Fibroblast of skin of right quadriceps (primary cell): ENCODE measurements at places on chromosomes 16 and 17.

DNA sequence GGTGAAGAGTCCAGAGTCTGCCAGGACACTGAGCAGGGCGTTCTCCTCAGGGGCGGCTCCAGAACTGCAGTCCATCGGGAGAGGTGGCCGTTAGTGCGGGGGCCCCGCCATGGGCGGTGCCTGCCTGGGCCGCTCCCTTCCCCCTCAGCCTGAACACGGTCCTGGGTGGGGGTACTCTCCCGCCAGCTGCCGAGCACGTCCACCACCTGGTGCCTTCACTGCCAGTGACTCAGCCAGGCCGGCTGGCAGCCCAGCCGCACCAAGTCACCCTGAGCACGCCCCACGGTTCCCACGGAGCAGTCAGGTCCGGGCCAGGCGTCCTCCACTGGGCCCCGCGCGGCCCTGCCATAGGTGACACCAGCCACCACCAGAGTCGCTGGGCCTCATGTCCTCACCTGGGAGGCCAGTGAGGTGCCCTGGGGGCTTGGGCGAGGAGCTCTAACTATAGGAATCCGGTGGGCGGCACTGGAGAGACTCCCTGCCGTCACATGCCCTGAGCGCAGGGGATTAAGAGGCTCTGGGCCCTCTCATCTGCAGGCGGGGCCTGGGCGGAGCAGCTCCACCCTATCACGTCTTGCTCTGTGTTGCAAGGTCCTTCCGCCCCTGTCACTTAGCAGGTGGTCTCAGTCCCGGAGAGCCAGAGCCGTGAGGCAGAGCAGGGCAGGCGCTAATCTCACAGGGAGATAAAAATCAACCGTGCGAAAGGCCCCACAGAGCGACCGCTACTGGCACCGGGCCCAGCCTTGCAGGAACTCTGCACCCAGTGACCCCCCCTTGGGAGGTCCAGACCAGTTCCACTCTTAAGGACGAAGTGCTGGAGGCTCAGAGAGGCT lies 14.3 kb downstream of the PIEZO1 start:
- DNase-seq = peak; percentile 75

DNA sequence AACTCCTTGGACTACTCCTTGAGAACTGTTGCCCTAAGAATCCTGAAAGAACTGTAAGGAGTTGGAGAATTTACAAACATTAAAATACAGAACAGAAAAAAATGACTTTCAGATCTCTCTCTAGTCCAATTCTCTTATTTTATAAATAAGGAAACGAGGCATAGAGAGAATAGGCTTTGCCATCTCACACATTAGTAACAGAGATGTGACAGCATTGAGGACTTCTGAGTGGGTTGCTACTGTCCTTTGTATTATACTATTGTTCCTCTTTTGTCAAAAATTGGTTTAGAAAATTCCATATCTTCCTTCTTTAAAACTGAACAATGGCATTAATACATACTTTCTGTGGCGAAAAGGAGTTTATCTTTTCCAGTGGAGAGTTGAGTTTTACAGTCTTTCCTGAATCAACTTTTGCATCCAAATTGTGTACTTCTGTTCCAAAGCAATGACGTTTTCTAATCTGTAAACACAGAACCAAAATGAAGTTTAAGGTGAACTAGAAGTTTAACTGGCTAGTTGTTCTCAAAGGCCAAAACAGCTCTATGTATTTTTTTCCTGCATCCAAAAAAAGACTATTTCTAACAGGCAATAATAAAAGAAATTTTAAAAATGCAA lies 16.5 kb downstream of the BRIP1 start:
- no peak for DNase-seq

GRCh38 chr16:65681406-65681805 lies 559.5 kb upstream of the CDH11 start:
- DNase-seq = peak; percentile 48

DNA sequence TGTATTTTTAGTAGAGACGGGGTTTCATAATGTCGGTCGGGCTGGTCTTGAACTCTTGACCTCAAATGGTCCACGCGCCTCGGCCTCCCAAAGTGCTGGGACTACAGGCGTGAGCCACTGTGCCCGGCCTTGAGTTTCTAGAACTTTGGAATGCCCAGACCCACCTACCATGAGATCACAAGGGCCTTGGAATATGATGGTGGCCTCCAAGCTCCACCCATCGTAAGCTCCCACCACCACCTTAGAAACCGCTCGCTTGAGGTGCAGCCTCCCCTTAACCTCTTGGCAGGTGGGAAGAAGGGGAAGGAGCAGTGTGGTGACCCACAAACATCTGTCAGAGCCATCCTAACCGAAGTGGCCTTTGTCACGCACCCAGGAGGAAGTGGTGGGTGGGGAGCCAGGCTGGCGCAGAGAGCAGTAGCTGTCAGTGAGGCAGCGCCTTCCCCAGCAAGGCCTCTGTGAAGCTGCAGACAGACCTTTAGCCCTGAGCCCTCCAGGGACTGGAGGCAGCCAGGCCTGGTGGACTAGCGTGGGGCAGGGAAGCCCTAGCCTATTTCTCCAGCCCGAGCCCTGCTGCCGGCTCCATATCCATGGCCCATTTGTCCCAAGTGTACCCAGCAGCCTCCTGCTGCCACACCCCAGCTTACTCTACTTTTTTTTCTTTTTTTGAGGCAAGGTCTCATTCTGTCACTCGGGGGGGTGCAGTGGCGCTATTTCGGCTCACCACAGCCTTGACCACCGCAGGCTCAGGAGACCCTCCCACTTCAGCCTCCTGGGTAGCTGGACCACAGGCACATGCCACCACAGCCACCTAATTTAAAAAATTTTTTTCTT lies 13.1 kb upstream of the SEPHS2 start:
- no peak for DNase-seq

DNA sequence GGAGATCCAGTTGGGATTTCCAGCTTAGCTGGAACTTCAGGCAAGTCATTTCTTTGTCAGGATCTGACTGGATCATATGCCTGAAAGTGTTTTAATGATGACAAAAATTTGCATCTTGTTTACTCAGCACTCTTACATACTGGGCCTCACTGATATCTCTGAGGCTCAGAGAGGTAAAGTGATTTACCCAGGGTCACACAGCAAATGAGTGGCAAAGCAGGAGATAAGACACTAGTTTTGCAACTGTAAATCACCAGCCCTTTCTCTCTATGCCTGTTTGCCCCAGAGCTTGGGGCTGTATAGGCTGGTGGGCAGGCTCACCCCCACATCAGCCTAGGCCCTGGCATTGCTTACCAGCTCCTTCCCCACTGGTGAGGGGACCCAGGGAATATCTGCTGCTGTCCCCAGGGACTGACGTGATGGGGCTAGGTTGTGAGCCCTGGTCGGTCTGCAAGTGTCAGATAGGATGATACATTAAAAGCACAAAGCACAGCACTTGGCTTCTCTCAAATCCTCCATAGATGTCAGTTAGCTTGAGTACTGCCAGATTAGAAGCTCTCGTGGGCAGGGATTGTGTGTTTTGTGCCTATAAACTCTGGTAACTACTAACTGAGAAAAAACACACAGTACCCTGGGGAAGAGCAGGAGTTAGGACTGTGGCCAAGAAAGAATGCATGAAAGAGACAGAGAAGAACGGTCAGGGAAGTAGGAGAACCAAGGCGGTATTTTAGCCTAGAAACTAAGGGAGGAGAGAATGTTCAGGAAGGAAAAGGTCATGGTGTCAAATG lies 165.4 kb downstream of the COPRS start:
- no peak for DNase-seq

DNA sequence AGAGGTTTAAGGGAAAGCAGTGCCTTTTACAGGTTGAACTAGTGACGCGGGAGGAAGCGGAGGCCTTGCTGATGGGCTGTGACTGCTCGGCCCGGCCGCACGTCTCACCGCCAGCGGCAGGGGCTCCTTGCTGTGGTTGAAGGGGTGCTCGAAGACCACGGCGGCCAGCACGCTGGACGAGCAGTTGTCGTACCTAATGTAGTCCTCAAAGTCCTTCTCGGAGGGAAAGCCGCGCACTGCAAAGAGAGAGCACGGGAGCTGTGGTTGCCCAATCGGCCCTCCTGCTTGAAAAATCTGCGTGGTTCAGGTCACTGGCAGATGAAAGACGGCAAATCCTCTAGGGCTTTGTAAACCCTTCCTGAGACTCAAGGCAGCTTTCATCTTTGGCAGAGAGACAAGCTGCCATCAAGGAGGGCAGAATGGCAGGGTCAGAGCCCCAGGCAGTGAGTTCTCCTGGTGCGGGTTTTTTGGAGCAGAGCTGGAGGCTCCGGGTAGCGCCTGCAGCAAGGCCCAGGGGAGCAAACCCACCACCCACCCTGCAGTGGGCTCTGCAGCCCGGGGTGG lies 16.1 kb downstream of the ABCA3 start:
- no peak for DNase-seq

- peak; percentile 33 for DNase-seq
Observed at GRCh38 chr16:85369741-85370528, 243.2 kb upstream of the GSE1 start.

DNA sequence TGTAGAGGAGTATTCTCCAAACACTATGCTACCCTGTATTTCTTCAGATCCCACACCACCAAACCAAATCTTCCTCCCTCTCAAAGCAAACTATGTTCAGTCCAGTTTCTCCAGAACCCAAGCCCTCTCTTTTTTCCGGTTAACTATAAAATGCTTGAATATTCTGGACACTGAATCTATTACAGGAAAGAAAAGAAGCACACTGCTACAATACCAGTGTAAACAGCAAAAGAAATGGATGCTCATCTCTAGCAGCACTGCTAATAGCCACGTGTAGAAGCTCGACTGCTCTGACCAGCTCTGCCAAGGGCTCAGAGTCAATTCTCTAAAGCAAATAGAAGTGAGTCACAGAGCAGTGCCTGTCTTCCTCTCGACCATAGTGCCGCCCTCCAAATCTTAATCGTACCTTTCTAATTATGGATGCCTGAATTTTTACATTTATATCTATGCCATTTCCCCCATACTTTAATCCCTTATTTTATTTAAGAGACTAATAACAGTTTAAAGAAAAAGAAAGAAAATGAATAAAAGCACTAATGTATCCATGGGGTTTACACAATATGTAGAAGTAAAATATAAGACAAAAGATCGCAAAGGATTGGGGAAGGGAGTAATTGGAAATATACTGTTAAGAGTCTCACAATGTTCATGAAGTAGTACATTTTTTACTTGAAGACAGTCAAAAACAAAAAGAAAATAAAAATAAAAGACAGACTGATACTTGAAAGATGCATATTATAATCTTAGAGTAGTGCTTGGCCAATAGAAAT lies 154.5 kb downstream of the PARN start:
- DNase-seq = no peak

- DNase-seq = no peak
Observed at GRCh38 chr16:83742124-83742899, 65.5 kb upstream of the HSBP1 start.

DNA sequence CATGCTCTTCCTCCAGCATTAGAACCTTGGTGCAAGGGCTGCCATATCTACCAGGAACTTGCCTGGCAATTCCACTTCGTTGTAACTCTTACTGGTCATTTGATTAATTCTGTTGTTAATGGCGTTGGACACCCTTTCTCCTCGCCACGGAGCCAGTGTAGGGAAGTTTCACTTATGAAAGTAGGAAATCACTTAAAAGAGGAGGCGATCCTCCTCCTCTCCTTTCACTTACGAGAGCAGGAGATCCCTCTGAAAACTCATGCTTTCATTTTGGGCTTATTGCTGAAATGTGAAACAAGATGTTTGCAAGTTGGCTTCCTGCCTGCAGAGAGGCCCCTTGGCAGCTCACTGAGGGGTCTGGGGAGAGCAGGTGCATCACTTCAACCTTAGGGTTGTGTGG lies 226.0 kb downstream of the SNX29 start:
- DNase-seq = no peak

- DNase-seq = no peak
Observed at GRCh38 chr16:77373726-77374125, 61.1 kb downstream of the ADAMTS18 start.

DNA sequence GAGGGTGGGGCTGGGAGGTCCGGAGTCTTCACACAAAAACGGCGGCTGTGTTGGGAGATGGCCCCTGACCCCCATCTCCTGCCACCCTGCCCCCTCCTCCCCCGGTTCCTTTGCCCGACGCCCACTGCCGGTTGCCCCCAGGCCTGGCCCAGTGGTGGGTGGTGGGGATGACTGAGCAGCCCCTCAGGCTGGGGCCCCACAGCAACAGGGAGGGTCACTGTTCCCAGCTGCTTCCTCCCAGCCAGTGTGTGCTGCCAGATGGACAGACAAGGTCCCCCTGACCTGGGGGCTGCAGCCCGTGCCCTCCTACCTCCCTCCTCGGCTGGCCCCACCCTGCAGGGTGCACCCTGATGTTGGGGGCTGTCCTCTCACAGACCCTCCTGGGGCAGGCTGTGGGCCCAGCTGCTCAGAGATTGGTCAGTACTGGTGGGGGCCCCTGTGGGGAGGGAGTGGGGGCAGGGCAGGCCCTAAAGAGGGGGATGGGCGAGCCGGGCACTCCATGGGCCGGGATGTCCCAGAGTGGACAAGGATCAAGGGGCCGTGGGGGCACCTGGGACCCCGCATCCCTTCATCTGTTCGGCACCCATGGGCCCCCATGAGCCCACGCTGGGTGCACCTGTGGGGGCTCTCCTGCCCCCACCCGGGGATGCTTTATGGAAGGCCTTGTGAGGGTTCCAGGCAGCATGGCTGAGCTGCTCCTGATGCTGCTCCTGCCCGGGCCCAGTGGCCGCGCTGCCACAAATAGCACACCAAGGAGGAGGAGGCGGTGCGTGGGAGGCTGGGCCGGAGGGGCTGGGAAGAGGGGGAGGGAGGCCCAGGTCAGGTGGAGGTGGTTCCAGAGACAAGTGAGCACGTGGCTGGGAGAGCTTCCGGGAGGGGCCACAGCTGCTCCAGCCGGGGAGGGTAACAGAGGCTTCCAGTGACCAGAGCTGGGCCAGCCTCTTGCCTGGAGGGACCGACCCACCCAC lies 5.1 kb downstream of the C1QTNF8 start:
- DNase-seq = no peak

DNA sequence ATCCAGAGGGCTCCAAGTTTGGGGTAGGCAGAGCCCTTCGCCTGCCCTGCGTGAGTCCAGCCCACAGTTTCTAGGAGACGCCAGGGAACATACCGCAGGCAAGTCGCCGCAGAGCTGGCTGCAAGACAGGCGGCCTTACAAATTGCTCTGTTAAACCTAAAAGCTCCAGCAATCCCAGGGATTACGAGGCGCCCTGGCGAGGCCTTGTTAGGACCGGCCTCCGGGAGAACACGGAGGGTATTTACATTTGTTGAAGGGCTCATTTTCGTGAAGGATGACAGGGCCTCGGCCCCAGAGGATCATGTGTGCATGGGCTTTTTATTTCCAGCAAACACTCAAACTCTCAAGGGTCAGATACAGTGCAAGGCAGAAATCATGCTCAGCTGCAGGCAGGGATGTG lies 77.6 kb upstream of the FOXF1 start:
- DNase-seq = no peak

GRCh38 chr17:19678581-19679453 lies 30.3 kb downstream of the ALDH3A2 start:
- no peak for DNase-seq

DNA sequence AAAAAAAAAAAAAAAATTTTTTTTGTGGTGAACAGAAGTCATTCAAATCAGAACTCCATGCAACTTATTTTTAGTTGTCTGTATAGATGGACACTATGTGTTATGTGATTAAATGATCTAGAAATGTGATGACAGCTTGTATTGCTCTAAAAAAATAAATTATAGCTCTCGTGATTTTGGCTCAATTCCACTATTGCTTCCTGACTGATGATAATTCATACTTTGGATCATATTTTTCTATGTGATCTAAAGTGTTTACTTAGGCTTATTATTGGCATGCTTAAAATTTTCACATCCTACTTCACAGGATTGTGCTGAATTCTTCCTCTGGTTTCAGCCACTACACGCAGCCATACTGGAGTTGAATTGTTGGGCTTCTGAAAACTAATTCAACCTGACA lies 76.8 kb downstream of the RPGRIP1L start:
- DNase-seq = peak; percentile 12
